ENCODE measurements at places on chromosomes 12 and 14.

- DNase-seq = no peak
Observed at GRCh38 chr12:104966677-104967076, 8.6 kb upstream of the SLC41A2 start.

DNA sequence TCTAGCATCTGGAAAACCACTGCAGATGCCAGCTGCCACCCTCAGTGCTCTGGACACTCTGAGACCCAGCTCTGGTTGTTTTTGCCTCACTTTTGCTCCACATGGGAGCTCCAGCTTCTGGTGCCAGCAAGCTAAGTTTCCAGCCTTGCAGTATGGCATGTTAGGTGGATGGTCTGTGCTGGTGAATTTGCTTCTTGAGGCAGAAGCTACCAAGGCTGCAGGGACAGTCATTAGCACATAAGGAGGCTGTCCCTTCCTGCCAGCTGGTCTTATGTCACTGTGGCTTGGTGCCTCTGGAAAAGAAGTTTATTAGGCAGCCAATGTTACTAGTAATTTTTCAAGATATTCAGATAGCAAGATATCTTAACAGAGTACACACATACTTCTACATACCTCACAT is 64.2 kb upstream of the CSRP2 start:
- no peak for DNase-seq

- no peak for DNase-seq
Observed at GRCh38 chr12:59425798-59426197, 170.0 kb upstream of the SLC16A7 start.

DNA sequence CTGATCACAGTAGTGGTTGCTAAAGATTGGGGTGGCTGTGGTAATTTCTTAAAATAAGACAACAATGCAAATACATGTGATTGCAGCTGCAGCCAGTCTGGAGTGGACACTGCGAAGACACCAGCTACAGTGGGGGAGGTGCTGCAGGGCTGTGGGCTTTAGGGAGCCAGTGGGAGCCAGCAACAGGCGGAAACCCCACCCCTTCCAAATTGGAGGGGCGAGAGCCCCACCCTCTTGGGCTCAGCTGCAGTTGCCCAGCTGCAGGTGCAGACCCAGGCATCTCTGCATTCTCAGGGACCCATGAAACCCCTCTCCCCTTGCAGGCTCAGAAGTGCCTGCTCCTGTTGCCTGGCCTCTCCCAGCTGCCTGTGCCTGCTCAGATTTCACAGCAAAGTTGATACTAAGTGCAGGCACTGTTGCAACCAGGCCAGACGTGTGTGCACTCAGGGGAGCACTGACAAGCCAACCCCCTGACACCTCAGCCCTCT is 104.8 kb downstream of the MYF5 start:
- DNase-seq = no peak

- no peak for DNase-seq
Observed at GRCh38 chr12:95699579-95699978, 91.0 kb downstream of the NTN4 start.

GRCh38 chr14:51818748-51819380 is 41.5 kb upstream of the GNG2 start:
- DNase-seq = no peak

GRCh38 chr14:106875503-106875902 is 1349.1 kb downstream of the TMEM121 start:
- DNase-seq = no peak

All from endothelial cell (in vitro differentiated cells).